ENCODE measurements at places on chromosomes 4 and X.

DNA sequence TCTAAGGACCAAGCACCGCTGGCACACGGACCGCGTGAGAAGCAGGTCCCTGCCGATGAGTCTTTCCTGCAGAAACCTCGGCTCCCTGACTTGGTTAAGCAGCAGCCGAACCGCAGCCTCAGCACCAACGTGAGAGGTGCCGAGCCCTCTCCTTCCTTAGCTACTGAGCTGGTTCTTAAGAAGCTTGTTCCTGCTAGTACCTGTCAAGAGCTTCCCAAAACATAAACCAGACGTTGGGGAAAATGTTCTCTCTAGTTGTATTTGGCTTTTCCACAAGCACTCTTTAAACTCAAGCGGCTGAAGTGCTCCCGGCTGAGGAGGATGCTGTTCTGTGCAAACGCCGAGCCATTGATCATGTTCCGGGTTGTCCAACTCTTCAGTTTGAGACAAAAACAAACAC lies 29.3 kb upstream of the TLR3 start:
- no peak for DNase-seq

- no peak for DNase-seq
Observed at GRCh38 chr4:137655302-137655701, 123.0 kb upstream of the PCDH18 start.

GRCh38 chr4:125991398-125991797 lies 676.6 kb downstream of the FAT4 start:
- DNase-seq = no peak

- DNase-seq = no peak
Observed at GRCh38 chr4:37893164-37893563, 2.3 kb downstream of the TBC1D1 start.

DNA sequence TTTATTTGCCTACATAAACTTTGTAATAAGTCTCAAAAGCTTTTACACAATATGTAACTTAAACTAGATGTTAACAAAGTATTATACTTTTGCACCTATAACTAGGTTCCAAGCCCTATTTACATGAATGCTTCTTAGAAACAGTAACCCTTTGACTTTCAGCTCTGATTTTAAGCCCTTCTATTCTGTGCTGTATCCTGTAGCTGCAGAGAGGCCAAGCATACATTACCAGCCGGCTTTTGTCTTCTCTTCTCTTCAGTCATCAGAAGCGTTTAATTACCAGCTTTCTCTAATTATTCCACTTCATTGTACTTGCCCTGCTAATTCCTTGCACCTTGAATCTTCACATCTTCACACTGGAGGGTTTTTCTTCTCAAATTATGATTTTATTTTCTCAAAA lies 403.1 kb downstream of the PDGFC start:
- no peak for DNase-seq

GRCh38 chrX:578531-578930 lies 52.1 kb upstream of the SHOX start:
- no peak for DNase-seq

GRCh38 chr4:38415682-38416081 lies 248.3 kb upstream of the KLF3 start:
- no peak for DNase-seq

- no peak for DNase-seq
Observed at GRCh38 chr4:189143263-189143952, 797.3 kb upstream of the FRG1 start.

DNA sequence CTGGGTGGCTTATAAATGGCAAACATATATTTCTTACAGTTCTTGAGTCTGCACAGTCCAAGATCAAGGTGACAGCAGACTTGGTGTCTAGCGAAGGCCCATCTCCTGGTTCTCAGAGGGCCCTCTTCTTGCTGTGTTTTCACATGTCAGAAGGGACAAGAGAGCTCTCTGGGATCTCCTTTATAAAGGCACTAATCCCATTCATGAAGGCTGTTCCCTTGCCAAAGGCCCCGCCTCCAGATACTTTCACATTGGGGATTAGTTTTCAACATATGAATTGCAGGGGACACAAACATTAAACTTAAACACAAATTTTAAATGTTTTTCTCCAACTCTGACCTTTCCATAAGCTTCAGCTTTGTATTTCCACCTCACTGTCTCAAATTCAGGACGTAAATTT lies 1135.0 kb upstream of the TENM3 start:
- DNase-seq = no peak

- no peak for DNase-seq
Observed at GRCh38 chr4:42523066-42523718, 125.9 kb downstream of the SHISA3 start.

DNA sequence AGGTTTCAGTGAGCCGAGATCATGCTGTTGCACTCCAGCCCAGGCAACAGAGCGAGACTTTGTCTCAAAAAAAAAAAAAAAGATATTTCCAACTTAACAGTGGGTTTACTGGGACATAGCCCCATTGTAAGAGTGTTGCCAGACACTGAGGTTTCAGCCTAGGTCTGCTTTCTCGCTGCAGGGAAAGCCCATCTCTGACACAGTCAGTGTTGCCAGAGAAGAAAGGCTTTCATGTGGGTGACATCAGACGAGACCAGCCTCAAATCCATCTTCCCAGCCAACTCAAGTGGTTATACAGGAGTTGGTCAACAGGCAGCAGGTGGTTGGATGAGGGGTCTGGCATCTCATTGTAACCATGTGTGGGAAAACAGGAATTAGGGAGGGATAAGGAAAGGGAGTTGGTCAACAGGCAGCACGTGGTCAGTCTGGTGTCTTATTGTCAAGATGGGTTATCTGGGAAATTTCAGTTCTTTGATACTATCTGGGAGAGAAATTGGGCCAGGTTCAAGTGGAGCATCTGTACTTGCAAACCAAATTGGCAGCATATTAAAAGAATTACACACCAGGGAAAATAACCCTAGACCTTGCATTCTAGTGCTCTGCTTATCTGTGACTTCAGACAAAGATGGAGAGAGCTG lies 41.1 kb downstream of the NELFA start:
- DNase-seq = no peak

GRCh38 chrX:49247916-49248811 lies 12.9 kb downstream of the CCDC22 start:
- no peak for DNase-seq

DNA sequence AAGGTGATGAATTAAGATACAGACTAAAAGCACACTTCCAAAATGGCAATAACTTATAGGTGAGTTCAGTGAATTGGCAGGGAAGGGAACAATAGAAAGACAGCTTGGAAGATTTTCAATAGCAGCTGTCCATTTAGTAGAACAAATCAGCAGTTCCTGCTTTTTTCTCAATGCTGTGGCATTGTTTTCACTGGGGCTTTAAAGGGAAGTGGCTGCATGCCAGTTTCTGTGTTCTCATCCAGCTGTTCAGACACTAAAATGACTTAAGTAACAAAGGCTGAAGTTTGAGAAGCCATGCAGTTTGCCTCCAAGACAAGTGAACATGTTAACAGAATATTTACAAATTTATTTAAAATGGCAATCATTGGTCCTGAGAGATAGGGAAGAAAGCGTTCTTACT lies 291.9 kb downstream of the FAM47A start:
- no peak for DNase-seq

DNA sequence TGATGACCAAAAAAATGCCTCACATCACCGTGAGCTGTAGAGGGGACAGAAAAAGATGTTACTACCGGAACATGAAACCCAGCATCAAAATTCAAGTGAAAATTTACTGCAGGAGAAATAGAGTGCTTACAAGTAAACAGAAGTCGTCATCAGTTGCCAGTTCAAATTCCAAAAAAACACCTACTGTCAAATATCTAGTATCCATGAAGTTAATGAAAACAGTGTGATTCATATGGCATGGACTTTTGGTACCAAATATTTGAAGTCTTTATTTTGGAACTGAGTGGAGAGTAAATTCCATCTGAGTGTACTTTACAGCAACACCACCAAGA lies 388.9 kb upstream of the SPOCK3 start:
- no peak for DNase-seq

GRCh38 chr4:81120055-81120454 lies 89.5 kb downstream of the BMP3 start:
- DNase-seq = no peak

DNA sequence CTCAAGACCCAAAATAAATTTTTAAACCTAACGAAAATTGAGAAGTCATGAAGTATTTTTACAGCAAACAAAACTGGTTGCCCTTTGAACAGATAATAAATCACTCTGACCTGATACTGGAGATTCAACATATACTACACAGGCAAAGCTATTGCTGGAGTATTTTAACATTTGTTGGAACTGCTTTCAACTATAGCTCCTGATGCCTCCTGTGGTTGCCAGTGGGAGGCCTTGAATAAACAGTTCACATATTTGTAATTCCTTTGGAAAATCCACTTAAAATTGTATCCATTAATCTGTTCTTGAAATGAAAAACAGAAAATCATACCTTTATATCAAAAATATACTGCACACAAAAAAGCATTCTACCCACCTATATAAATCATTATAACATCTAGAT lies 605.1 kb downstream of the KCTD8 start:
- no peak for DNase-seq

DNA sequence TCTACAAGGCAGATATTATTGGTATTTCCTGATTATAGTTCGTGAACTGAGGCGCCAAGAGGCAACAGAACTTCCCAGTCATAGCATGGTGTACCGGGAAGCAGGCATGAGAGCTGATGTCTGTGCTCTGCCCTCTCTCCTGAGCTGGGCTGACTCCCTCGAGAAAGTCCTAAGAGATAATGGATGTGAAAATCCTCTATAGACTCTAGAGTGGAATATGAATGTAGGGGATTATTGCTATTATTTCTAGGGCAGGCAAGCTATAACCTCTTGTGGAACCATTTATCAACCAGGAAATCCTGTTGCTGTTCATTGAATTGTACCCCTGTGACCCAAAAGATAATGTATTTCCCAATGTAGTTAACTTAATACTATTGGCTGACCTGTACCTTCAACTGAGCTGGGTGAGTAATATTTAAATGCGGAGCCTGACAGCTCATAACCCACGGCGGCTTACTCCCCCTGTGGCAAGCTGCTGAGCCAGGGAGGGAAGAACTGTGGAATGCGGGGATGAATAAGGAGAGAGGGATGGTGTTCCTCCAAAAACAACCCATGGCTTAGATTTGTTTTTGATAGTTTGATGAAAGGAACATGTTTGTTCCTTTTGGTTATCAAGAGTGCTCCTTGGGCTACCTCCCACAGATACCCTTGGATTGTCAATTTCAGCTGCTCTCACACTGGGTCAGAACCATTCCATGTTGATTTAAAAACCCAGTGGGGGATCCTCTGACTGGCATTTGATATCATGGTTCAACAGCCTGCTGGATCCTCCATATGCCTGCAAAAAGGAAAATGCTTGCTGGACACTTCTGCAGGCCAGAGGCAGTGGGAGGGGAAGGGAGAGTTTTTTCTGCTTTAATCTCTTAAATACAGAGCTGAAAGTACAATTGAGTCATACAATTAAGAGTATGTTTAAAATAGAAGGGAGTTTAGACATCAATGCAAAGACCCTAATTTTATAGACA lies 339.0 kb upstream of the BOD1L1 start:
- no peak for DNase-seq

DNA sequence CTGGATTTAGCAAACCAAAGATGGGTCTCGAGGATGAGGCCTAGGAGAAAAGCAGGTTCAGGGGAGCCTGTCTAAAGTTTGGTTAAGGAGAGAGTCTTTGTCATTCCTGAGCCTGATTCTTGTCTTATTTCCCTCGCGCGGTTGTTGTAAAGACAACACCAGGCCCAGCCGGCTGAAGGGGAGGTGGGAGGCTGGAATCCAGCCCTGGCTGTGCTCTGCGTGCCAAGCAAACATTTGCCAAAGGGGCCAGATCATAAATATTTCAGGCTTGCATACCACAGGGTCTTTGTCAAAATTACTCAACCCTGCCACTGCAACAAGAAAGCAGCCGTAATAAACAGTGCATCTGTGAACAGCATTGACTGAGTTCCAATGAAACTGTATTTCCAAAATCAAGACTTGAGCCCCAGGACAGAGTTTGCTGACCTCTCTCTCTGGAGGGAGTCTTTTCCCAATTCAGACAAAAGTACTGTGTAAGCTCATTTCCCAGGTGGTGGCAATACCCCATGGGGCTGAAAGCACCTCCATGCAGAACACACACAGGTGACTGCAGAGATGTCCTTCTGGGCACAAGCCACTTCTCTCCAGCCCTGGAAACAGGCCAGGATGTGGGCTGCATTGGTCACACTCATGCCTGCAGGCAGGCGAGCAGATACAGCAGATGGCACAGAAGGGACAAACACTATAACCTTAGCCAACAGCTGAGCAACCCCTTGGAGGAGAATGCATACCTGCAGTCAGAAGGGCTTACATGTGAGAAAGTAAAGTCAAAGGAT lies 320.3 kb downstream of the STK32B start:
- no peak for DNase-seq

- DNase-seq = no peak
Observed at GRCh38 chrX:27751976-27752375, 55.8 kb upstream of the MAGEB10 start.

- no peak for DNase-seq
Observed at GRCh38 chrX:12975991-12976558, 1.2 kb downstream of the TMSB4X start.

DNA sequence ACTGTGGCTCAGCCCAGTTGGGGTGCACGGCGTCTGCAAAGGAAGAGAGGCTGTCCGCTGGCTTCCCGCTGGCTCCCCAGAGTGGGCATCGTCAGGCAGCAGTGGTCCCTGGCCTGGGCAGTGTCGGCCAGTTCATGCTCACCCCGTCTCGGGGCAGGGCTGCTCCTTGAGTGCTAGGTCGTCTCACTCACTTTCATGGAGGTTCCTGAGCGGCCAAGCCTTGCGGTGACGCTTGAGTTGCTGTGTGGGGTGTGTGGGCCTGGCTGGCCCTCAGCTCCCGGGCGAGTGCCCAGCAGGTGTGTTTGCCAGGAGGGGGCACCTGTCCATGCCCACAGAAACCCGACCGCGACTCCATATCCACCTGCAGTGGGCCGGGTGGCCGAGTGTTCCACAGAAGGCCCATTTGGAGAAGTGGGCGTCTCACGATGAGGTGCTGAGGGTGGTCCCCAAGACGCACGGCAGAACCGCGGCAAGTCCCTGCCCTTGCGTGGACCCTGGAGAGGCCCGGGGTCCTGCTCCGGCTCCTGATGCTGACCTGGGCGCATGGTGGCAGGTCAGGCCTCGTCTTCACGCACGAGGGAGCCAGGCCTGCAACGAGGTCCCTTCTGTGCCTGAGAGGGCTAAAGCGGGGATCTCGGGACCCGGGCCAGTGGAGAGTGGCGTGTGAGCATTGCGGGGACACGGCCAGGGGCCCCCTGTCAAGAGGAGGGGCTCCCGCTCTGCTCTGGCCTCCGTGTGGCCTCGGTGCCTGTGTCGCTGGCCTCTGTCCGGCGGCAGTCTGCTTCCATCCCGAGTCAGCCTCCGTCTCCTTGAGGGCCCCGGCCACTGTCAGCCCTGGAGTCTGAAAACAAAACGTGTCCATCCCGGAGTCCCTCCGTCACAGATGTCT lies 18.5 kb upstream of the UVSSA start:
- no peak for DNase-seq

GRCh38 chr4:4408132-4408523 lies 21.2 kb downstream of the NSG1 start:
- DNase-seq = no peak

- DNase-seq = no peak
Observed at GRCh38 chr4:164815711-164816110, 61.3 kb upstream of the APELA start.

GRCh38 chr4:127284236-127284635 lies 348.5 kb upstream of the INTU start:
- DNase-seq = no peak
